Nucleus accumbens (tissue), 56 donors: ENCODE measurements at places on chromosomes 7 and 10.

DNA sequence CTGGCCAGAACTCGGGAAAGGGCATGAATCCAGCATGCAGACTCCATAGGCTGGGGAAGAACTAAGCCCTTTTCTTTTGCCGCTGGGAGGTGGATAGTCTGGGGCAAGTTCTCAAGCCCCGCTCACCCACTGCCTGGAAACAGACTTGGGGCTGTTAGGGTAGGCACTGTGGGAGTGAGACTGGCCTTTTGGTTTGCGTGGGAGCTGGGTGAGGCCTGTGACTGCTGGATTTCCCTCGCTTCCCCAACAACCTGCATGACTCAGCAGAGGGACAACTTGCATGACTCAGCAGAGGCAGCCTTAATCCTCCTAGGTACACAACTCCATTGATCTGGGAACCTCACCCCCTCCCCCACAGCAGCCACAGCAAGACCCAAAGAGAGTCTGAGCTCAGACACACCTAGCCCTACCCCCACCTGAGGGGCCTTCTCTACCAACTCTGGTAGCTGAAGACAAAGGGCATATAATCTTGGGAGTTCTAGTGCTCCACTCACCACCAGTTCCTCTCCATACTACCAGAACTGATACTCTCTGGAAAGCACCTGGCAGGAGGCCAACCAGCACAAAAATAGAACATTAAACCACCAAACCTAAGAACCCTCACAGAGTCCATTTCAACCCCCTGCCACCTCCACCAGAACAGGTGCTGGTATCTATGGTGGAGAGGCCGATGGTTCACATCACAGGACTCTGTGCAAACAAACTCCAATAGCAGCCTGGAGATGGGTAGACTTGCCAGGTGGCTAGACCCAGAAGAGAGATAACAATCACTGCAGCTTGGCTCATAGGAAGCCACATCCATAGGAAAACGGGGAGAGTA is 81.4 kb upstream of the LAMB4 start:
- DNase-seq = no peak

GRCh38 chr7:46512891-46513413 is 591.9 kb upstream of the IGFBP3 start:
- DNase-seq = no peak

- DNase-seq = no peak
Observed at GRCh38 chr10:107880185-107880584, 715.7 kb upstream of the SORCS1 start.

DNA sequence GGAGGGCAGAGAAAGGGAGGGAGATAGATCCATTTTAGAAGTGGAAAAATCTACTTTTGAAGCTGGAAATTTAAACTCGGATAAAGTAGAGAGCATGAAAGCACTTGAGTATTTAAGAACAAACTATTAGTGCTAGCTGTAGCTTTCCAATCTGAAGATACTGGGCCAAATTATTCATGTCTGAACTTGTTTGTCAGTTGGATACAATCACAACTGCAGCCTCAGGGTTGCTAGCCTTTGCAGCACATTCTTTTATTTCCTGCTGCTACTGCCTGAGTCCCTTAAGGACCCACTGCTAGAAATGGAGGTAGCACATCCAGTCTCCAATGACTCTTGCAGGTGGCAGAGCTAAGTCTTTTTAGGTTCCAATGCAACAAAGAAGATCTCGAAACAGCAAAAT is 8.3 kb upstream of the SLC25A13 start:
- no peak for DNase-seq

DNA sequence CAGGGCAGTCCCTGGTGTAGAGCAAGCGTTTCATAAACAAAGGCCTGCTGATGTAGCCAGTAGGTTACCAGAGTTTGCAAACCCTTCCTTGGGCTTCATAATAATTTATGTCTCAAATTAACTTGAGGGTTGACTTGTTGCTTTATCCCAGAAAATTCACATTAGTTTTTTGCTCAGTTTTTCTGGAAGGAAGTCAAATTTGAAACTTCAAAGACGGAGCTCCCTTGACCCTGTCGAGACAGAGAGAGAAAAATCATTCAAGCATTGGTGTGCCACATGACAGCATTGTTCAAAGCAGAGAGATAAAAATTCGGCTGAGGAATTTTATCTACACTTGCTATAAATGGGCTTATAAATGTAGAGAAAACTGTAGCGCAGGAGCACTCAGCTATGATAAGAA is 627.7 kb downstream of the TNS3 start:
- DNase-seq = no peak

GRCh38 chr10:75095631-75096030 is 15.8 kb upstream of the SAMD8 start:
- DNase-seq = no peak

GRCh38 chr10:77016278-77016815 is 621.3 kb downstream of the KCNMA1 start:
- DNase-seq = no peak

GRCh38 chr10:61251089-61251488 is 202.1 kb downstream of the TMEM26 start:
- DNase-seq = no peak

- no peak for DNase-seq
Observed at GRCh38 chr7:102030696-102031095, 213.3 kb downstream of the CUX1 start.

DNA sequence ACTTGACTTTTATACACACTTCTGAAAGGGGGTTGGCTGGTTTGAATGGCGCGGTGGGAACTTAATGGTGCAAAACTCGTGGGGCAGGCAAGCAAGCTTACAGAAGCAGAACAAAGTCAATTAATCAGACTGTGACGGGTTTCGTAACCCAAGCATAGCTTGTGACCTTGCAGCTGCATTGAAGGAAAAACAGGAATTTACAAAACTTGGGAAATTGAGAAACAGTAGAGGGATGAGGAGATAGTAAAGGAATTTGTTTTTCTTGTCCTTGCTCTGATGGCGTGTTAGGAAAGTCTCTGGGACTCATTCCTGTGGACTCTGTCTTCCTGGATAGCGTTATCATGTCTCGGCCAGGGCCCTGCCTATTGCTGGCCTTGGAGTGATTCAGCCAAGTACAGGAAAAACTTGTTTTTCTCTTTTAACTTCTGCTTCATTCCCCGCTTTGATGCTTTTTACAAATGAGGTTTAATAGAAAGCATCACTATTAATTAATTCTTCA is 220.0 kb upstream of the KCND2 start:
- no peak for DNase-seq

DNA sequence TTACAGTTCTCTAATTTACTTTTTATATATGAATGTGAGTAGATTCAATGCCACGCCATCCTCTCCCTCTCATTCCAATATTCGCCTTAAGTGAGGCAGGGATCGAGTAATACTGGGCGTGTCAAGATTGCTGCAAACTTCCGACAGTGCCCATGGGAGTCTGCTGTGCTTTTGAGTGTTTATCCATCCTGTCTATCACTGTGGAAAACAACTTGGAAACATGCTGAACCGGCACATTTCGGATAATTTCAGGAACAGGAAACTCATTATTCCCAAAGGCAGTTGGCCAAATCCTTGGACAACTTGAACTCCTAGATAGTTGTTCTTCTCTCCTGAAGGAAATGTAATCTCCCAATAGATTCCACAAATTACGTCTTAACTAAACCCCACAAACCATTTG is 28.5 kb downstream of the PIP4K2A start:
- DNase-seq = no peak

DNA sequence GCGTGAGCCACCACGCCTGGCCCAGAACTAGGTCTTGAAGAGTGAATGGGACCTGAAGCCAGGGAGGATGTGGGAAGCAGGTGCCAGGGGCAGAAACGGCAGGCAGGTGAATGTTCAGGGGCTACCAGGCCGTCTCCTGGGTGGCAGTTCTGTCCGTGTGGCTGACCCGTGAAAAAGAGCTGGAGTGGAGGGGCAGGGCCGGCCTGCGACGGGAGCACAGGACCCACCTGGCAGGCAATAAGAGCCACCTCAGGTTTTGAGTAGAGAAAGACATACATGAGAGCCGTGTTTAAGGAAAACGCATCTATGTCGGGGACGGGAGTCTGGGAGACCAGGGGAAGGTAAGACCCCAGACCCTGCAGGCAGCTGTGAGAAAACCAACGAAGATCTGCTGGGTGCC is 70.7 kb upstream of the ATP6V0A4 start:
- no peak for DNase-seq

GRCh38 chr7:41399171-41399570 is 303.7 kb downstream of the INHBA start:
- DNase-seq = no peak

DNA sequence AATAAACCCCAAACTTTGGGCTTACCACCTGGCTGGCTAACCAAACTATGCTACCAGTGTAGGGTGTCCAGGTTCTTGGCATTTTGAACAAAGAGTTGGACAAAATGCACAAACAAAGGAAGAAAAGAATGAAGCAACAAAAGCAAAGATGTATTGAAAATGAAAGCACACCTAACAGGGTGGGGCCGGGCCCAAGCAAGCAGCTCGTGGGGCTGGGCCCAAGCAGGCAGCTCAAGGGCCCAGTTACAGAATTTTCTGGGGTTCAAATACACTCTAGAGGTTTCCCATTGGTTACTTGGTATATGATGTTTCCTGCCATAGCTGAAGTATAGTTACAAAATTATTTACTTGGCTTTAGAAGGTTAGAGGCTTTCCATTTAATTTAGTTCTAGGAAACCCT is 15.7 kb downstream of the ACADSB start:
- DNase-seq = no peak

- no peak for DNase-seq
Observed at GRCh38 chr10:60906411-60906810, 37.6 kb downstream of the RHOBTB1 start.

- no peak for DNase-seq
Observed at GRCh38 chr10:130194194-130194990, 58.2 kb downstream of the GLRX3 start.

DNA sequence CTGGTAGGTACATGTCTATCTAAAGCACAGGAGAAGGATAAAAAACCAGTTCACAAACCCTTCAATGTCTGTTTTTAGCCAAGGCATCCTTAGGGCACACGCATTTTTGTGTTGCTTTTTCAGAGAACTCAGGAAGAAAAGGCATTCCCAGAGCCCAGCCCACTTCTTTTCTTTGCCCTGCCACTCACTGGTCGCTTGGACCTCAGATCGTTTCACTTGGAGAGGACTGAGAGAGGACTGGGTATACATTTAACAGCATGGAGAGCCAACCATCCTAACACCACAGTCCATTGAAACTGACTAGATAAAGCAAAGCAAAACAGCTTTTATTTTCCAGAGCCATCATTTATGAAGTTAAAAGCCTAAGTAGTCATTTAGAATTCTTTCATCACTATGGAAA is 194.2 kb downstream of the CAMK1D start:
- DNase-seq = no peak

DNA sequence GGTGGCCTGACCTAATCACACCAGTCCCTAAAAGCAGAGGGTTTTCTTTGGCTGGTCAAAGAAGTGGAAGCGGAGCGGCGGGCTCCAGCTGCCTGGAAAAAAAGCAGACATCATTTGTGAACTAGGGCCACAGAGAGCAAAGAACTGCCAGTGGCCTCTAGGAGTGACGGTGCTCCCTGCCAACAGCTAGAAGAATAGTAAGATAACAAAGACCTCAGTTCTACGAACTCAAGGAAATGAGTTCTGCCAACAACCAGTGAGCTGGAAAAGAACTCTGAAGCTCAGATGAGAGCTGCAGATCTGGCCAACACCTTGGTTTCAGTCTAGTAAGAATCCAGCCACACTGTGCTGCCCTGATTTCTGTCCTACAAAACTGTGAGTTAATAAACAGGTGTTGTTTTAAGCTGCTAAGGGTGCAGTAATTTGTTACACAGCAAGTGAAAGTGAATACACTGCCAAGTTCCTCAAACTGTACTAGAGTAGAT is 178.0 kb downstream of the SRPK2 start:
- DNase-seq = no peak

- DNase-seq = no peak
Observed at GRCh38 chr10:62063795-62064472, 162.4 kb downstream of the ARID5B start.

DNA sequence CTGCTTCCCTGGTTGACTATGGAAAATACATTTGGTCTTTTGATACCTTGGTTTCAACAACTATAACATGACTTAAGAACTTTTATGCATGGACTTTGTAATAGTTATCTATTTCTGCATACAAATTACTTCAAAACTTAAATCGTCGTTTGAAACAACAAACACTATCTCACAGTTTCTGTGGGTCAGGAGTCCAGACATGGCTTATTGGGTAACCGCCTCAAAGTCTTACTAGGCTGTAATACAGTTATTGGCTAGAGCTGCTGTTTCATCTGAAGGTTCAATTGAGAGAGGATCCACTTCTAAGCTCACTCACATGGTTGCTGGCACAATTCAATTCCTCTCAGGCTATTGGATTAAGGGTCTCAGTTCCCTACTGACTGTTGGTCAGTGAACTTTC is 135.1 kb downstream of the LYZL1 start:
- no peak for DNase-seq

GRCh38 chr10:15141136-15142054 is 27.1 kb downstream of the NMT2 start:
- DNase-seq = peak; percentile 9

DNA sequence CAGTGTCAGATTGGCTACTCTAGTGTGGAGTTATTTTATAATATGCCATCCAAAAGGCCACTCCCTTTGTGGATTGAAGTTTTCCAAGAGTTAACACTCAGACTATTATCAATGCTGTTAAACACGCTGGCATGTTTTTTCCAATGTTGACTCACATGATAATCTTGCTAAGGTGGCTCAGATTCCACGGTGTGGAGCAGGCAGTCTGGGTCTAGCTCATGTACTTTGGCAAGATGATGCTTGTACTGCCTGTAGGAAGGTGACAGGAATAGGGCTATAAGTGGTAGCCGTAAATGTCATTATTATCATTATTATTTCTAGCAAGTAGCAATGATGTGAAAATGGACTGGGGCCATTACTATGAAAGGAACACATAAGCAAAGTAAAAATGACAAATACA is 79.4 kb upstream of the TBX20 start:
- no peak for DNase-seq

- DNase-seq = peak; percentile 28
Observed at GRCh38 chr10:8331896-8332729, 277.6 kb downstream of the GATA3 start.

- DNase-seq = no peak
Observed at GRCh38 chr7:101804088-101804963, 13.1 kb upstream of the CUX1 start.

GRCh38 chr7:132504071-132504470 is 72.2 kb downstream of the PLXNA4 start:
- no peak for DNase-seq
